T-cell (primary cell): ENCODE measurements at places on chromosomes 7 and 10.

DNA sequence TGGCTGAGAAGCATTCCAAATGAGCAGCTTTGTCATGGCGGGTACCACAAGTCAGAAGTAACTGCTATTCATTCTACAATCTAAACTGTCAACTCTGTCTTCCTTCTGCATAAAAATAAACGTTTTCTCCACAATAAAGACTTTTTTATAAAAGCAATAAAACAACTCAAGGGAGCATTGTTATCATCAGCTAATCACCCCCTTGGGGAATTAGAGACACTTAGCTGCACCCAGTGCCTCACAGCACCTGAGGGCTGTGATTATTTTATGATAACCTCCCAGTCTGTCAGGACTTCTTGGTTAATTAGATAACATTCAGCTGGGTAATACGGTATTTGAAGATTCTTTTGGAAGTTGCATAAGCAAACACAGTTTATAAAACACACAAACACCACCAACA is 155.6 kb downstream of the PPP1R3A start:
- DNase-seq: no peak

- no peak for DNase-seq
These were observed 3.8 kb downstream of the TRPV6 start for GRCh38 chr7:142881586-142882337.

DNA sequence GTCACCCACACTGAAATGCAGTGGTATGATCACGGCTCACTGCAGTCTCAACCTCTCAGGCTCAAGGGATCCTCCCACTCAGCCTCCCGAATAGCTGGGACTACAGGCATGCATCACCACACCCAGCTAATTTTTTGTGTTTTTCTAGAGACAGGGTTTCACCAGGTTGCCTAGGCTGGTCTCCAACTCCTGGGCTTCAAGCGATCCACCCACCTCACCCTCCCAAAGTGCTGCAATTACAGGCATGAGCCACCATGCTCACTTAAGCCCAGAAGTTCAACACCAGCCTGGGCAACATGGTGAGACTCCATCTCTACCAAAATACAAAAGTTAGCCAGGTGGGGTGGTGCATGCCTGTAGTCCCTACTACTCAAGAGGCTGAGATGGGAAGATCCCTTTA is 33.5 kb downstream of the GDI2 start:
- no peak for DNase-seq

DNA sequence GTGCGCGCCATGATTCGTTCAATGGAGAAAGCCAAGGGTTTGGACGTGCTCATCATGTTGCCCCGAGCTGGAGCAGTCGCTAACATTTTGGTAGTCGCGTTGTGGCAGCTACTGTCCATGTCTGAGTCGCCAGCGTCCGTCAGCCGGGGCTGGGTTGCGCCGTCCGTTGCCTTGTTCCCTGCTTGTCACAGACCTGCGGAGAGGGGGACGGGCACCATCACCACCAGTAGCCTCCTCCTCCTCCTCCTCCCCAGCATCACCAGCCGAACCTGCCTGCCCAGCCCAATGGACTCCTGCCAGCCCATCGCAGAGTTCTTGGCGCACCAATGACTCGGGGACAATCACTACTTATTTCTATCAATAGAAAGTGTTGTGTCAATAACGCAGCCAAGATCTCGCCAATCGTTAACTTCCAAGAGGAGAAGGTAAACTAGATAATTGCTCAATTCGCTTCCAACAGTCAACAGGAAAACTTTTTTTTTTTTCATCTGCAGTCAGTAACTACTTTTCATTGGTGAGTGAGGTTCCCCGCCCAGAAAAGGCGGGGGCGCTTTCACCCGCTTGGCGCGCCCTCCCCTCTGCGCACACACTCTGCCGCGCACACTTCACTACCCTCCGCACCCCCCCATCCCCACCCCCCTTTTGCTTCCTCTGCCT is at the start of gene FEZF1:
TSS of gene FEZF1 (minus strand) at position 432 of the 657 bp plus-strand sequence. CDS start at position 119, 313 bp downstream.
- DNase-seq: no peak

- DNase-seq: no peak
These were observed 201.9 kb upstream of the KAT6B start for GRCh38 chr10:74624501-74624900.

- DNase-seq: no peak
These were observed 6.5 kb upstream of the TSPAN14 start for GRCh38 chr10:80447436-80448190.

DNA sequence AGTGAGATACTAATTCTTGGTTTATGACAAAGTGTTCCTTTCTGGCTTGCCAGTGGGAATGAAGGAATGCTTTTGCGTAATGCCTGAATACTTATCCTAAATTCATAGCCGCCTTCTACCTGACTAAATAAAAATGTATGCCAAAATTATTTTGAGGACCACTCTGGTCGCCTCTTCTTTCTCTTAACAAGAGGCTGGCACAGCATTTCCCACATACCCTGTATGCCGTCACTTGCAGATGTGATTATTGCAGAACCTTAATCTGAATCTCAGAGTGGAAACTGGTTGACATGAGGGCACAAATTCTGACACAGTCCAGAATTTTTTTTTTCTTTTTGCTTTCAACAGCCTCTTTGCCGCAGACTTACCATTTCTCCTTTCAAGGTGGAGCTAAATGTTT is 124.6 kb upstream of the GLCCI1 start:
- no peak for DNase-seq

- no peak for DNase-seq
These were observed 189.2 kb downstream of the CAMK1D start for GRCh38 chr10:12538491-12538995.

DNA sequence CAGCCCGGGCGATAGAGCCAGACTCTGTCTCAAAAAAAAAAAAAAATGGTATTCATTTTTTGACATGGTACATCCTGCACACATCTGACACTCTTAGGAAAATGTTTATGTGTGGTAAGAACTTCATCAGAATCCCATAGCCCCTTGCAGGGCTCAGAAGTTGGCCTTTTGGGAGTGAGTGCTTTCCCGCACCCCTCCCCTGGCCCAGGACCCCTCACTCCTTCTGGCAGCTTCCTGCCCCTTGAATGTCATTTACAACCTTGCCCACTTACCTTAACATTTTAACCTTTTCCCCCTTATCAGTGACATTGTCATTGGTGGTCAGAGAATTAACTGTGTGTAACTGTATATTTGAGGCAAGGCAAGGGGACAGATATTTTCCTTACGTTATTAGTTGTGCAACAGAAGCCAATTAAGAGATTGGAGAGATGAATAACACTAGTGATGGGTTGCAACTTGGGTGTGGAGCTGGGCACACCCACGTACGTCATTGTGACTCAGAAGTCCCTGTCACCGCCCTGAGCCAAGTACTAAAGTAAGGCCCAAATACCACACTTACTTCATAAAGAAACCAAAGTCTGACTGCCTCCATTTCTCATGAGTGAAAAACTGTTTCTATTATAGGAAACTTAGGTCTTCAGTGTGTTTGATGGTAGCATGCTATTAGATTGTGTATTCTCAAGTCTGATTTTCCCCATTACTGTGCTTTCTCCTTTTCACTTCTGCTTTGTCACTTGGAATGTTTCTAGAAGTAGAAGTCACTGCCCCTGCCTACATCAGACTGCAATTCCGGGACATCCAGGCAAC is 31.6 kb downstream of the OGDH start:
- DNase-seq: peak; percentile 74

DNA sequence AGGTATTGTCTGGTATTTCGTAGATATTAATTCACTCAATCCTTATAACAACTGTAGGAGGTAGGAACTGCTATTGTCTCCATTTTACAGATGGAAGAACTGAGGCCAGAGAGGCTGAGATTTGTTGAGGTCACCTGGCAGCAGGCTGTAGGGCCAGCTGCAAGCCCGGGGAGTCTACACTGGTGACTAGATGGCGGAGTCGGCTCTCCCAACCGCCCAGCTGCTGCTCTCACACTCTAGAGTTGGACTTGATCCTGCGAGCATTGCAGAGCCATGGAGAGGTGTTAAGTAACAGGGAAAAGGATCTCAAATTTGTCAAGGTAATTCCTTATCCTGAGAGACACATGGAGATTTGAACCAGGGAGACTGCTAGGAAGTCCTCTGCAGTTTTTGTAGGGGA is 124.1 kb downstream of the CAMK1D start:
- no peak for DNase-seq

GRCh38 chr7:5425507-5426225 is 2.0 kb upstream of the TNRC18 start:
- DNase-seq: no peak

DNA sequence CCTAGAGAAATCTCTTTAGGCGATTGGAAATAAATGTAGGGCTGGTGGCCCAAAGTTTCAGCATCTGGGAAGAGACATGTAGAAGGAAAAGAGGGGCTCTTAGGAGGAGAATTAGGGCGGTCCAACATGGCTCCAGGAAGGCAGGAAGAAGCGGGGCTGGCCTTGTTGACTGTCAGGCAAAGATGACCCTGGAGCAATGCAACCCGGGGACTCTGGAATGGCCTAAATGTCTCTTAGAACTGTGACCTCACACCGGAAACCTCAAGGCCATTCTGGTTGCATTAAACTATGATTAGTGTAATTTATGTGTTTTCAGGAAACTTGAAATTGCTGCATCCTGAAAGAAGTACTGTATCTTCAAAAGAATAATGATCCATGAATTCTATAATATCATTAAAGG is 66.8 kb downstream of the NRP1 start:
- no peak for DNase-seq

GRCh38 chr10:20870834-20871233 is 26.3 kb downstream of the NEBL start:
- DNase-seq: no peak
